Urinary bladder (tissue), 4 donors: ENCODE measurements at places on chromosomes 5 and 9. TPM values are rescaled to one million over a fixed set of nuclear protein-coding genes. Genes with fewer than 3 reads are reported as not detected.

HAVCR2 gene
- polyA plus RNA-seq = 3.8 TPM

KLHL3 gene
- polyA plus RNA-seq = 3.1 TPM

PRDM9 gene
- polyA plus RNA-seq = not detected

FOXD4 gene
- polyA plus RNA-seq = 0.19 TPM

GAPT gene
- 0.79 TPM for polyA plus RNA-seq

DROSHA gene
- polyA plus RNA-seq = 24.8 TPM

ARHGEF37 gene
- polyA plus RNA-seq = 14.2 TPM

KLF4 gene
- polyA plus RNA-seq = 89.6 TPM

PCDHB4 gene
- polyA plus RNA-seq = 6.2 TPM

PCDHGA11 gene
- polyA plus RNA-seq = 1.9 TPM

ANKRD31 gene
- 0.05 TPM for polyA plus RNA-seq
